ENCODE measurements at places on chromosomes 7 and 10.

DNA sequence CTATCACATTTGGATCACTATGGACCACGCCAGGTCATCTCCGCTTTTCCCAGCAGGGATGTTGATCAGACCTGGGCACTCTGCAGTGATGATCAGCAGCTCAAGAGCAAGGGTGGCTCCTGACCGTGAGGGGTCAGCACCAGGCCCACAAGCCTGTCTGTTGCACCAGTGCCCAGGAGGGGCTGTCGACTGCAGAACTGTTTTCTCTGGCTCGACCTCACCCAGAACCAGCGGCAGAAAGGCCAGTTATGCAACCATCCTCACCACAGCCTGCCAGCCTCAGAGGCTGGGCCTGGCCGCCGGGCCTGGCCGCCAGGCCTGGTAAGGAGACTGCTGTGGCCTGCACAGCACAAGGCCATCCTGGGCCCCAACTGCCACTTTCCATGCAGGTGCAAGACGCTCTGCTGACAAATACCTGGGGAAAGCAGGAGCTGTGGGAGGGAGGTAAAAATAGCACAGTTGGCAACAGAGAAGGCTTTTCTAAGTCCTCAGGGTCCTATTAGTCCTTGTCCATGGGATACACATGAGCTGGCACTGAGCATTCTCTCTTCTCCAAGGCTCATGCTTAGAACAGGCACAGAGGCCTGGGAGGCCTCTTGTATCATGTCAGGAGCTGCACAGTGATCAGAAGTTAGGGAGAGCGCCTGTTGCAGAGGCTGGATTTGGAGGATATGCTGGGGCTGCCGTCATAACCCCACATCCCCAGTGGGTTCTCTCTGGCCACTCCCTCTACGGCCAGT, 17.5 kb downstream of the KCNMA1 start:
- H3K4me3 ChIP-seq = no peak overlapping the region
- H3K27ac ChIP-seq = peak overlapping the region; percentile 48

- DNase-seq = no peak
- H3K27ac ChIP-seq = no peak overlapping the region
- no peaks in the 10 kb centered on the region for H3K36me3 ChIP-seq
- no peaks in the 10 kb centered on the region for H3K4me1 ChIP-seq
- no peak overlapping the region for H3K4me3 ChIP-seq
These were observed 615 bp upstream of the NEUROD6 start for GRCh38 chr7:31341141-31341540.

- no peaks in the 10 kb centered on the region for H3K27me3 ChIP-seq
- peak overlapping the region; percentile 79 for H3K27ac ChIP-seq
- no peak overlapping the region for H3K4me3 ChIP-seq
- DNase-seq = no peak
These were observed 49.6 kb upstream of the PDCD4 start for GRCh38 chr10:110822035-110822711.

- no peaks in the 10 kb centered on the region for H3K27me3 ChIP-seq
- no peak overlapping the region for H3K4me3 ChIP-seq
- DNase-seq = no peak
- no peaks in the 10 kb centered on the region for H3K36me3 ChIP-seq
- H3K4me1 ChIP-seq = no peaks in the 10 kb centered on the region
These were observed 216.7 kb downstream of the FOXP2 start for GRCh38 chr7:114631249-114631822.

DNA sequence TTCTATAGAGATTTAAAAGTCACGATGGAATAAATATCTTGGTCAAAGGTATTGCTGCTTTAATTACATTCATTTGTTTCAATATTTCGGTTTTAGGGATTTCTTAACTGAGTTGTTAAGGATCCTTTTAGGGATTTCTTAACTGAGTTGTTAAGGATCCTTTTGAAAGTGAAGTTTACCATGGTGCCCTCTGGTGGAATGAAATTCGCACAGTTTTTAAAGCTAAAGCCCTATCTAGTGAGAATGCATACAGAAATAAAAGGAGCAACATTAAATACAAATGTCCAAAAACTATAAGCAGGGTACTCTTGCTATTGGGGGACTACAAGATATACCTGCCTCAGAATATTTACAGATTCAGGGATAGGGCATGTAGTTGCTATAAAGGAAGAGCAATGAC, 193.7 kb downstream of the RNLS start:
- no peaks in the 10 kb centered on the region for H3K36me3 ChIP-seq
- DNase-seq = no peak
- no peaks in the 10 kb centered on the region for H3K27me3 ChIP-seq
- H3K27ac ChIP-seq = no peak overlapping the region
- H3K4me3 ChIP-seq = no peak overlapping the region

- no peak overlapping the region for H3K4me3 ChIP-seq
- DNase-seq = no peak
- no peak overlapping the region for H3K27ac ChIP-seq
- peaks cover 14% of the 10 kb centered on the region for H3K4me1 ChIP-seq
- H3K36me3 ChIP-seq = no peaks in the 10 kb centered on the region
- no peaks in the 10 kb centered on the region for H3K27me3 ChIP-seq
These were observed 58.3 kb upstream of the KDM7A start for GRCh38 chr7:140235114-140235513.

DNA sequence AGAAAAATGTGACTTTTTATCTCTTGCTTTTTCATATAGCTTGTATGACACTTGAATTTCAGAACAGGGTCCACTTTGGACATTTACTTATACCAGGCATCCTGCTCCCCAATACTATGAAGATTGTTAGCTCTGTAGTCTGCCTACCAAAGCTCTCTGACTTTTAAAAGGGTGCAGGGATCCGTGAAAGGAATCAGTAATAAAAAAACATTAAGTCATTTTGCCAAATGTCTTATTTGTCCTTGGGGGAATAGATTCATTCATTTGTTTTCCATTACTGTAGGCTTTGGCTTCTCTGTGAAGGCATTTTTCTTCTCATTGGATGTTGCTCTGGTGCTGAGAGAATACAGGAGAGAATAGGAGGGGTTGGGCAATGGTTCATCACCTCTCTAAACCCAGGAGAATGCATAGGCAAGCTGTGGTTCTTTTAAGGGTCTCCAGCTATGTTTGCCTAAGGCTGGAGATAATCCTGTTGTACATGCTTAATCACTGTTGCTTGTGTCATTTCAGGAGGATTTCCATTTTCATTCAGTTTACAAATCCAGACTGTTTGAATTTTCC, 103.5 kb downstream of the SRI start:
- no peak overlapping the region for H3K27ac ChIP-seq
- DNase-seq = no peak
- no peaks in the 10 kb centered on the region for H3K27me3 ChIP-seq
- no peaks in the 10 kb centered on the region for H3K36me3 ChIP-seq
